ENCODE measurements at places on chromosomes 4 and X.

GRCh38 chrX:17922303-17922702 is 61.2 kb upstream of the RAI2 start:
- DNase-seq, result no peak

- DNase-seq, result no peak
These were observed 173.9 kb downstream of the RTL9 start for GRCh38 chrX:110532581-110532931.

- DNase-seq, result no peak
These were observed 46.2 kb downstream of the STAP1 start for GRCh38 chr4:67604749-67605148.

DNA sequence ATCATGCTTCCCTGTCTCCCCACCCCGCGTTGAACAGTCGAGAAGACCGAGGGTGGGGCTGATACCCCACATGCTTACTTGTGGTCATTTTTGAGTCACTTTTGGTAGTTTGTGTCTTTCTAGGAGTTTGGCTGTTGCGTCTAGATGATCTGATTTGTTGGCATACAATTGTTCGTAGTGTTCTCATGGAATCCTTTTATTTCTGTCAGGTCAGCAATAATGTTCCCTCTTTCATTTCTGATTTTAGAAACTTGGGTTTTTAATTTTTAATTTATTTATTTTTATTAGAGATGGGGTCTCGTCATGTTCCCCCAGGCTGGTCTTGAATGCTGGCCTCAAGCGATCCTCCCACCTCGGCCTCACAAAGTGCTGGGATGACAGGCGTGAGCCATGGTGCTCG is 30.9 kb downstream of the SH3TC1 start:
- DNase-seq, result no peak

- DNase-seq, result no peak
These were observed 15.4 kb downstream of the CCDC110 start for GRCh38 chr4:185456131-185456530.
